ENCODE measurements at places on chromosomes 16 and 17.
A peak's percentile ranks its signal among the peaks of the same experiment; 100 is the strongest.

GRCh38 chr16:87602001-87602775 lies at the start of gene JPH3:
JPH3 (plus strand) TSS chr16:87602508; CDS start chr16:87603147, 639 bp downstream.
- no peak for DNase-seq

DNA sequence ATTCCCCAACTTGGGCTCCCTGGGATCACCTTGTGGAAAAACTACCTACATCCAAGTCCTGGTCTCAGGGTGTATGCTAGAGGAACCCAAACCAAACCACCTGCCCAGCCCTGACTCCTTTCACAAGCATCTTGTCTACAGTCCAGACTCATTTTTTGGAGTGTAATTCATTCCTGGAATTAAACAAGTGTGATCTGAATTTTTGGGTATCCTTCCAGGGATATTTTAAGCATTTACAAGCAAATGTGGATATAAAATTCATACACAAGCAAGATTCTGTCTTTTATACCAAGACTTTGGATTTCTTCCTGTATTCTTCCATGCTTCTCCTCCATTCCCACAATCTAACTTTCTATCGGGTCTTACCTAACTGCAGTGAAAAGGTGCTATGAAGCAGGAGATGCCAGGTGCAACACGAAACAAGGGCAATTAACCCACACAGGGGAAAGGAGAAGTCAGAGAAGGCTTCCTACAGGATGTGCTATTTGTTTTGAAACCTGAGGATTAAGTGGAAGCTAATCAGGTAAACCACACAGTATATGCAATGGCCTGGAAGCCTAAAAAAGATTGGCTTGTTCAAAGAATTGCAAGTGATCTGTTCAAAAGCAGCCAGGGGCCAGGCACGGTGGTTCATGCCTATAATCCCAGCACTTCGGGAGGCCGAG lies 417.2 kb upstream of the C16orf82 start:
- DNase-seq, result peak; percentile 82

- no peak for DNase-seq
Observed at GRCh38 chr17:37191219-37191618, 184.6 kb upstream of the C17orf78 start.

DNA sequence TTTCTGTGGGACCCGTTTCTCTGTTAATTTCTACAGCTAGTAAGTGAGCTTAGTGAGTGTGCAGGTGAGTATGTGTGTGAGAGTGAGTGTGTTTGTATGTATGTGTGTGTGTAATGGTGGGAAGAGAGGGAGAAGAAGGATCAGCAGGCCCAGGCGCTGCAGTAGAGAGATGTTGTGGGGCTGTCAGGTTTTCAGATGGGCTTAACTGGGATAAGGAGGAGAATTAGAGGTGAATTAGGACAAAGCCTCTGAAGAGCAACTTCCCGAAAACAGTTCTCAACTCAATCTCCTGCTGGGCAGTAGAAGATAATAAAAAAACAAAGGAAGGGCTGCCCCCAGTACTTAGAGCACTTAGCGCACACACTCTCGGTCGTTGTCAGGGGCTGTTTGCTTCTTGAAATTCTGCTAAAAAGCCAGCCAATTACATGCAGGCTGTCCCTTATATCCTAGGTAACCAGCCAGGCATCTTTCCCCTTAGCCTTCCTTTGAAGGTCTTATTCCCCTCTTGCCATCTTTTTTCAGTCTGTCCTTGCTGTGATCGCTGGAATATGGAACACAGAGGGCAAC lies 63.4 kb downstream of the CLEC16A start:
- no peak for DNase-seq

- DNase-seq, result no peak
Observed at GRCh38 chr17:8046929-8047768, 8.3 kb downstream of the ALOX15B start.

DNA sequence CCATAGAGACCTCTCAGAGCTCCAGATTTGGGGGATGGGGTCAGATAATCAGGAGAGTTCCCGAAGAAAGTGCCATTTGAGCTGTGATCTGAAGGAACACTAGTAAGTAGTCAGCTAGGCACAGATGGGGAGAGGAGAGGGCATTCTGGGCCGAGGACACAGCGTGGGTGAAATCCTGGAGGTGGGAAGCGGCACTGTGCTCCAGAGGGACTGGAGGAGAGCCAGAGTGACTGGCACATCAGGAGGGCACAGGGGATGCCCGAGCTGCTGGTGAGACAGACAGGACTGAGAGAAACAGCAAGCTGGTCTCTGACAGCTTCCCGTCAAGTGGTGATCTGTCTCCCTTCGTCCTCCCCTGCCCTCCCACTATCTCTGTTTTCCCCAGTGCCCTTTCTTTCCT lies 40.6 kb downstream of the KNOP1 start:
- no peak for DNase-seq

- no peak for DNase-seq
Observed at GRCh38 chr17:17150448-17150800, 55.7 kb downstream of the PLD6 start.

- DNase-seq, result no peak
Observed at GRCh38 chr17:9274973-9275372, 253.7 kb downstream of the NTN1 start.

- DNase-seq, result no peak
Observed at GRCh38 chr16:12580809-12581208, 222.9 kb downstream of the CPPED1 start.

GRCh38 chr17:81558941-81559806 lies 7.0 kb upstream of the FAAP100 start:
- DNase-seq, result no peak

- DNase-seq, result no peak
Observed at GRCh38 chr17:78924481-78925151, 571 bp downstream of the TIMP2 start.

- no peak for DNase-seq
Observed at GRCh38 chr17:70158591-70158990, 10.7 kb upstream of the KCNJ2 start.

DNA sequence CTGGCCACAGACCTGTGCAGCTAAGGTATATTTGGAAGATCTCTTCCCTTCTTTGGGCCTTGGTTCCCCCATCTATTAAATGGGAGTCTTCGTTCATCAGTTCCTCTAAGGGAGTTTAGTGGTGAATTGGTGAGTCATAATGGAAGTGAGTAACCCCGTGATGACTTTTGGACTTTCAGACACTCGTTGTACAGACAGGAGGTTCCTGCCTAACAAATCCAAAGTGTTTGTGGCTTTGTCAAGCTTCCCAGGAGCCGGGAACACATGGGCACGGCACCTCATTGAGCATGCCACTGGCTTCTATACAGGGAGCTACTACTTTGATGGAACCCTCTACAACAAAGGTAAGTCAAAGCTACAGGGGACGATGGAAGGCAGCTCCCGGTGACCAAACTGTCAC lies 40.4 kb downstream of the WSCD1 start:
- no peak for DNase-seq

DNA sequence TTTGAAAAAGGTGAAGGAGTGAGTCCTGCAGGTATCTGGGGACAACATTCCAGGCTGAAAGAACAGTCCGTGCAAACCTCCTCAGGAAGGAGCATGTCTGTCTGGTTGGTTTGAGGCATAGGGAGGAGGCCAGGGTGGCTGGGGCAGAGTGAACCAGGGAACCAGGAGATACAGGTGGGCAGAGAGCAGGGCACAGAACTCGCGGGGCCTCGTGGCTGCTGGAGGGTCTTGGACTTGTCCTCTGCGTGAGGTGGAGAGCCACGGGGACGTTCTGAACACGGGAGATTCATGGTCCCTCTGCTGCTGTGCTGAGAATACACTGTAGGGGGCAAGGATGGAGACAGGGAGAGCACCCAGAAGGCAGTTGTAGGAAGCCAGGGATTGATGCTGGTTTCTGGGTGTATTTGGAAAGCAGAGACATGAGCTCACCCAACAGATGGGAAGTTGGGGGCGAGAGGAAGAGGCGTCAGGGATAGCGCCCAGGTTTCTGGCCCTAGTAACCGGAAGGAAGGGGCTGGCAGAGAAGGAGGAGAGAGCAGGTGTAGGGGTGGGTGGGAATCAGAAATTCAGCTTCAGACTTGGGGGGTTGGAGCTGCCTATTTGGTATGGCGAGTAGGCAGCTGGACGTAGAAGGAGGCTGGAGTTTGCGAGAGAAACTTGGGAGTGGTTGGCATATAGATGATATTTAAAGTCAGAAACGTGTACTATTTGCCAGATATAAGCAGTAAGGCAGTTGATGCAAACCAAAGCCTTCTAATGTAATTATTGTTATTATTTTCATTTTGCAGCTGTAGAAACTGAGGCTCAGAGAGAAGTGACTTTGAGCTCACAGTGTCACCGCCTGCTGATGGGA lies at the start of gene CCL17:
TSS of gene CCL17 (plus strand) at position 803 of the 853 bp plus-strand sequence. CDS start 9,166 bp downstream, outside the sequence.
- no peak for DNase-seq

GRCh38 chr17:8856869-8857575 lies 10.5 kb downstream of the PIK3R6 start:
- peak; percentile 15 for DNase-seq

DNA sequence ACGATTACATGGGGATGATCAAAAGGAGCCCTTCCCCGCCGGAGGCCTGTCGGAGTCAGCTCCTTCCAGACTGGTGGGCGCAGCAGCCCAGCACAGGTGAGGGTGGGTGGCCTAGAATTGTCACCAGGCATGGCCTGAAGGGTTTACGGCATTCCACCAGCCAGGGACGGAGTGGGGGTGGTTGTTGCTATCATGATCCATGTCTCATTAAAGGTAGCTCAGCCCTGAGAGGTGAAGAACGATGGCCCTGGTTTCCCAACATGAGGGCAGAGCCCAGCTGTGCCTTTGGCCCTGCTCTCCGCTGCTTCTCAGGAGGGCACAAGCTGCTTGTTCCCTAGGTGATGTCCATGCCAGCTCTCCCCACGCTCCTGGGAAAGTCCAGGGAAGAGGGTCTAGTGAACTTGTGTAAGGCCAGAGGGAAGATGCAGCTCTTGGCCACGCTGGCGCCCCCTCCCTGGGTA lies 14.2 kb downstream of the IRF8 start:
- no peak for DNase-seq

DNA sequence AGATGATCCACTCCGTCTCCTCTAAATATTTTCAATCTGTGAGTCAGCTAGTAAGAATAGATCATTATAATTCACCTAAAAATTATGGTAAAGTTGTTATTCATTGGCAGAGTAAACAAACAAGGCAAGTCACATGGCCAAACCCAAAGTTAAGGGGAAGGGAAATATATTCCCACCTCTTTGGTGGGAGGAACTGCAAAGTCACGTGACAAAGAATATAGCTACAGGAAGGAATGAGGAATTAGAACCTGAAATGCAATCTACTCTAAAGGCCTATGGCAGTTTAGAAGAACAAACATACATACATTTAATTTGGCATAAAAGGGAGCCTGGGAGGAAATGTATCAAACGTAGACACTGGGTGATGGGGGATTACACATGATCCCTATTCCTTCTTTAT lies 48.9 kb downstream of the NOG start:
- DNase-seq, result no peak

DNA sequence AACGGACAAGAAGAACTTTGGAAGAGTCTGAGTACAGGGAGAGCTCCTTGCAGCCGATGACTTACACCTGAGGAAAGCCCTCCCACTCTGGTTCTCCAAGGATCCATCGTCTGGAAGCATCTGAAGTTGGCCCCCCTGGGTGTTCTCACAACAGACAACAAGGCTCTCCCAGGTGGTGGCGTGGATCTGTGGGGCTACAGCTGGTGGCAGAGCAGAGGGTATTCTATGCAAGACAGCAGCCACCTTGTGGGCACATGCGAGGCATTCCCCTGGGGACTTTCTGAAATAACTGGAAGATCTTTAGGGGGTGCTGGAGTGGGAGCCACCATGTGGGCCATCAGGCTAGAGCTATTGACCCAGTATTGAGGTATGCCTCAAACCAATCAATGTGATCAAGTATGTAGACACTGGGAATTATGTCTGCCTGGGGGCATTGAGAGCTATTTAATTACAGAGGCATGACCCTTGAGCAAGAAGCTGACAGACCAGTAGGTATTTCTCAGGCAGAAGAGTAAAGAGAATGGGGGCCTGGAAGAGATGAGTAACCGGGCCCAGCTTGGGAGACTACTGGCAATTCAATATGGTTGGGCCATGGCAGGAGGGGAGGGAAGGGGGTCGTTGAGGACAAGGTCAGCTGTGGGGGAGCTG lies 6.9 kb upstream of the KRT19 start:
- no peak for DNase-seq

- no peak for DNase-seq
Observed at GRCh38 chr16:76235426-76235825, 41.8 kb upstream of the CNTNAP4 start.

- no peak for DNase-seq
Observed at GRCh38 chr16:66414891-66415290, 12.2 kb upstream of the BEAN1 start.

DNA sequence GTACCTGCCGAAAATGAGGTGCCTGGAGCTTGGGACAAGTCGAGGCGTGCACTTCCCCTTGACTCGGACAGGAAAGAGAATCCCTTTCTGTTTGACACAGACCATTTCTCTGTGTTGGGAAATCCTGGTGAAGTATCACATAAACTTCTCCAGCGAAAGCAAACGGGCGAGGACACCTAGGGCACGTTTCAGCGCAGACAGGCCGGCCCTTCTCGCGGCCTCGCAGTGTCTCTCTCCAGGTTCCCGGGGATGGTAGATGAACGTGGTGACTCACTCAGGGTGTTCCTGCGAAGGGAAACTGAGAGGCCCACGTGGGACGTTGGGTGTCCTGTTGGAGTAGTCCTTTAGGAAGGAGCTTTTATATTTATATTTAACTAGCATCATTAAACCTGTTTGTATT lies 36.3 kb upstream of the ZNF750 start:
- no peak for DNase-seq

- no peak for DNase-seq
Observed at GRCh38 chr16:62933929-62934328, 897.7 kb upstream of the CDH8 start.

Measured in NCI-H748 treated with DMSO at 0.1 percent for 48 hours (cell line).